ENCODE measurements at places on chromosomes 2 and 18.

DNA sequence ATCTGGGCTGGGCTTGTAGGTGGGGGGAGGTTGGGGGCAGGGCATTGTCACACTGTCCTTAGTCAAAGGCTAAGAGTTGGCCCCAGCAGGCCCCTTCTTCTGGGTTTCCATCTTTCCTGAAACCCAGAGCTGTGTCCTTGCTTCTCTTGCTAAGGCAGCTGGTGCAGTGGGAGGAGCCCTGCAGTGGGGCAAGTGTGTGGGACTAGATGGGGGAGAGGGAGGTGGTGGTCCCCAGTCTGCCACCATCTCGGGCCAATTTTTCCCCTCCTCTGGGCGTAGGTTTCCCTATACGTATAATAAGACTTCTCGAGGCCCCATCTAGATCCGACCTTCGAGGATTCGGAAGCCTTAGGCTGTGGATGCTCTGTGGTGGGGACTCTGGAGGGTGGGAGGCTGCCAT lies 3.5 kb downstream of the KCNF1 start:
- H3K27ac ChIP-seq, result no peak overlapping the region
- no peak for DNase-seq
- no peak overlapping the region for H3K4me3 ChIP-seq
- no peaks in the 10 kb centered on the region for H3K36me3 ChIP-seq
- H3K4me1 ChIP-seq, result peaks cover 10% of the 10 kb centered on the region

DNA sequence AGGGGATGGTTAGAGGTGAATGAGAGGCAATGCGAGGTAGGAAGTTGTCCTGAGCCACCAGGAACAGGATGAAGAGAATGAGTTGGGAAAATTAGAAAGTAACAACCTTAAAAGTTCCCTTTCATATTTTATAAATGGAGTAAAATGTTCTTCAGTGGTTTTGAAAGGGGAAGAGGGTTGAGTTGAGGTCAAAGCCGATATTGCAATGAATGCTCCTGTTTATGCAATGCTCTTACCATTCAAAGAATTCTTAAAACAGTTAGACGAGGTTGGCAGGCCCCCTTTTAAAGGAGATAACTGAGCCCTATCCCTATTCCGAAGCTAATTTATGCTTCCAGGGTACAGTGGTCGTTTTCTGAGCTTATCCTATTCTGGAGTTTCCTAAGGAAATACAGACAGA lies 2110.3 kb upstream of the CELF4 start:
- no peaks in the 10 kb centered on the region for H3K36me3 ChIP-seq
- no peaks in the 10 kb centered on the region for H3K4me1 ChIP-seq
- no peak overlapping the region for H3K4me3 ChIP-seq
- no peaks in the 10 kb centered on the region for H3K27me3 ChIP-seq
- no peak overlapping the region for H3K27ac ChIP-seq

DNA sequence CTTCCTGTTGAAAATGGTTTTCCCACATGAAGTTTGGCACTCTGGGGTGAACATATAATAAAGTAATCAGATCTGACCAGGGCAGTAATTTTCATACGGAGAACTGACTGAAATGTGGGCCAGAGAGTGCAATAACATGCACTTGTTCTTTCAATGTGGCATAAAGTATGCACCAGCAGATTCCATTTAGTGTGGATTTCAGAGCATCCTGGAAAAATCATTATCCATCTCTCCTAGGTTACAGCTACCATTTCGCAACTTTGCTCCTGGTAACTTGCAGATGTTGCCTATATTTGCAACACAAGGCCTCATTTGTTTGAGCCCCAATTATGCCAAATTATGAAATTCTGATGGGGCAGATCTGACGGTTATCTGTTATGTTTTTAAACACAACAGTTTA lies 55.4 kb downstream of the COLEC12 start:
- no peaks in the 10 kb centered on the region for H3K36me3 ChIP-seq
- DNase-seq, result no peak
- H3K27ac ChIP-seq, result no peak overlapping the region
- H3K27me3 ChIP-seq, result no peaks in the 10 kb centered on the region
- no peak overlapping the region for H3K4me3 ChIP-seq

GRCh38 chr2:215760557-215760956 lies 252.8 kb downstream of the MREG start:
- no peak overlapping the region for H3K4me3 ChIP-seq
- no peaks in the 10 kb centered on the region for H3K36me3 ChIP-seq
- no peak overlapping the region for H3K27ac ChIP-seq
- no peaks in the 10 kb centered on the region for H3K4me1 ChIP-seq
- no peak for DNase-seq

GRCh38 chr2:86519349-86519748 lies 43.9 kb downstream of the CHMP3 start:
- H3K36me3 ChIP-seq, result peaks cover 14% of the 10 kb centered on the region
- no peak overlapping the region for H3K27ac ChIP-seq
- H3K4me3 ChIP-seq, result no peak overlapping the region
- no peak for DNase-seq
- no peaks in the 10 kb centered on the region for H3K4me1 ChIP-seq
- H3K27me3 ChIP-seq, result no peaks in the 10 kb centered on the region

- H3K4me1 ChIP-seq, result peaks cover 12% of the 10 kb centered on the region
- peaks cover 60% of the 10 kb centered on the region for H3K27me3 ChIP-seq
- no peak overlapping the region for H3K27ac ChIP-seq
- no peaks in the 10 kb centered on the region for H3K36me3 ChIP-seq
These were observed 7.5 kb upstream of the DLX2 start for GRCh38 chr2:172109988-172110811.

DNA sequence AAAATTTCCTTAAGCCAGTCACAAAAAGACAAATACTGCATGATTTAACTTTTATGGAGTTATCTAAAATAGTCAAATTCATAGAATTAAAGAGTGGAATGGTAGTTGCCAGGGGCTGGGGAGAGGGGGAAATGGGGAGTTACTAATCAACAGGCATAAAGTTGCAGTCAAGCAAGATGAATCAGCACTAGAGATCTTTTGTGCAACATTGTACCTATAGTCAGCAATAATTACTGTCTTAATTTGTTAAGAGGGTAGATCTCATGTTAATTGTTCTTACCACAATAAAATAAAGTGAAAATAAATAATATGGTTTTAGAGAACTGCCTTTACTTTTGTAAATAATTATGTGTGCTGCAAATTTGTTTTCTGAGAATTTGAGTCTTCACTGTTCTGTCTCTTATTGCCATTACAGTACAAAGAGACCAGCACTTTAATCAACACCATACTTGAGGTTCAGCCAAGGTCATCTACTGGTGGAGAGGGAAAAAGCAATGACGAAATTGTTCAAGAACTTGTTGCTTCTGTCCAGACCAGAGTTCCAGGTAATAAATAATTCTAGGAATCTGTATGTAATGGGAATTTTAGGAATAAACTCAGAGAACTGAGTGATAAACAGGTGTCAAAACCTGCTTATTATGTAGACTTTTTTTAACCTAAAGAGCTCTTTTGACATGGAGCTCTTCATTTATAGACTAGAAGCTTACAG lies 75.5 kb downstream of the TRABD2A start:
- H3K27ac ChIP-seq, result no peak overlapping the region
- no peaks in the 10 kb centered on the region for H3K36me3 ChIP-seq
- H3K4me3 ChIP-seq, result no peak overlapping the region
- no peak for DNase-seq
- no peaks in the 10 kb centered on the region for H3K27me3 ChIP-seq
- peaks cover 3% of the 10 kb centered on the region for H3K4me1 ChIP-seq

GRCh38 chr2:69300650-69301049 lies 86.4 kb downstream of the GFPT1 start:
- no peak overlapping the region for H3K4me3 ChIP-seq
- DNase-seq, result no peak
- no peaks in the 10 kb centered on the region for H3K27me3 ChIP-seq
- H3K4me1 ChIP-seq, result peaks cover 8% of the 10 kb centered on the region
- no peaks in the 10 kb centered on the region for H3K36me3 ChIP-seq

DNA sequence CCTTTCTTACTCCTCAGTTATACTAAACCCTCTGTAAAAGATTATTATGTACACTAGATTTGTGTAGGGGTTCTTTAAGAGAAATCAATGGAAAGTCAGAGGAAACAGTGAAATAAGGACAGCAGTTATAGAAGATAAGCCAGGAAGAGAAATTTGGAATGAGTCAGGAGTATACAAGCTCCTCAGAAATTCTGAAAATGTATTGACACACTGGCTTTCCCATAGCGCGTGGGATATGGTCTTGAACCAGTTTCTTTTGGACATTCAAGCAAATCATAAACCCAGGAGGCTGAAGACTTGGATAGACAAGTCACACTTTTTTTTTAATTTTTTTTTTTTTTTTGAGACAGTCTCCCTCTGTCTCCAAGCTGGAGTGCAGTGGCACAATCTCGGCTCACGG lies 316.1 kb upstream of the MMADHC start:
- no peaks in the 10 kb centered on the region for H3K4me1 ChIP-seq
- H3K27me3 ChIP-seq, result no peaks in the 10 kb centered on the region
- no peak for DNase-seq

DNA sequence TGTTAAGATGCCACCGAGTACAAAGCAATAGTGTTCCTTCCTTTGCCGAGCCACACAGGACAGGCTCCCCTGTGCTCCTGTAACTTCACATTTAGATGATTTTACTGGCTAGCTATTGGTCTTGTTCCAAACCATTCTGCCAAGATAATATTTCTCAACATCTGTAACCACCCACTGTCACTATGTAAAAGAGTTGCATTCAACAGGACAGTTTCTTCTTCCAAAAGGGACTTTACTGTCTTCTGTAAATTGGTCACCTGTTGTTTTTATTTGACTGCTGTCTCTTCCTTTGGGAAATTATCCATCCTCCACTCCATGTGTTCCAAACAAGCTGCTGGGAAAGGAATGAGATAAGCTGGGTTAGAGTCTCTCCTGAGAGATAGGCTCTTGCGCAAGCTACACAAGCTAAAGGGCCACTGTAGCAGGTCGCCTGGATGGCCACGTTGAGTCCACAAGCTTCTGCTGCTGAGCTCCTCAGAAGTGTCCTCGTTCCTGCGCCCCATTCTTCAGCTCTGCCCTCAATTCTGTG lies 14.4 kb upstream of the BZW1 start:
- H3K36me3 ChIP-seq, result no peaks in the 10 kb centered on the region
- no peak overlapping the region for H3K27ac ChIP-seq
- H3K4me1 ChIP-seq, result peaks cover 14% of the 10 kb centered on the region
- H3K27me3 ChIP-seq, result no peaks in the 10 kb centered on the region
- no peak for DNase-seq
- no peak overlapping the region for H3K4me3 ChIP-seq

DNA sequence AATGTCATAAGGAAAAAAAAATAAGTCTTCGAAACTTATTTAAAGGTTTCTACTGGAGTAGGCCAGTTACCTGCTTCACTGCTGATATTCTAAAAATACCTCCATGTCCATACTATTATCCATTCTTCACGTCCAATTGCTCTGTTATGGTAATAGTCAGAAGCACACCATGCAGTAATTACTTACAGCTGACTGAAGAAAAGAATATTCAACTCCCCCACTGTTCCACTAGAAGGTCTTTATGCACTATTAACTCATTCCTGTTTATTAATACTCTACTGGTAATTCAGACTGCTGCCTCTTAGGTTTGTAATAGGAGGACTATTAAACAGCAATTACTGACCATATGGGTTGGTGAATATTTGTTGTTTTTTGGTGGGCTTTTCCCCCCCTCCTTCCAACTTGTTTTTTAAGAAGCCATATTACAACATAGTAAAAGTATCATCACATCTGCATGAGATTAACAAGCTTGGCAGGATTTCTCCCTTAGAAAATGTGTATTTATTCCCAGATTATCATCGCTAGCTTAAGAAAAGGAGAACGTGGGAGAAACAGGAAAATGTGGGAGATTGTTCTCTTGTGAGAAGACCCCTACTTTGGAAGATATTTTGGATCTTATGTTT lies 806.4 kb upstream of the FANCL start:
- H3K27me3 ChIP-seq, result no peaks in the 10 kb centered on the region
- no peak overlapping the region for H3K4me3 ChIP-seq
- no peak for DNase-seq
- H3K27ac ChIP-seq, result no peak overlapping the region
- H3K36me3 ChIP-seq, result no peaks in the 10 kb centered on the region

DNA sequence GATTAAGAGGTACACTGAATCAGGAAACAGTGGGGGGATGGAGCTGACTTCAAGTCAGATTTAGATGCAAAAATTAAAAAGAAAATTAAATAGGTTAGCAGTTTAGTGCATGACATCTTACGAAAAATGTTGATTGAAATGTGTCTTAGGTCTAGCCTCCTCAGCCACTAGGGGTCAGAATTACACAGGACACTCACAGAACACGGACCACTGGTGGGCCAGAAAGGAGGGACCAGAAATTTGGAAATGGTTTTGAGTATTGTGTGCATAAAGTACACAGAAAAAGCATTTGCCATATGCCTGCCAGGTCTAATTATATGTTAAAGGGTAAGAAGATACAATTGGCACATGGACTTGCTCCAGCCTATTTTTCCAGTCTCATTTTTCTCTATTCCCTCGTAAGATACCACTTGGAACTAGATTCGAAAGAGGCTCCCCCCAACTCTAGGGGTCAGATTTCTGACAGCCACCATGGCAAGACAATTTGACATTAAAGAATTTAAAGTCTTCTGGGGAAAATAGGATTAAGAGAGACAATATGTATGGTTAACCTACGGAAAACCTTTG lies 550.2 kb upstream of the SETBP1 start:
- H3K27ac ChIP-seq, result no peak overlapping the region
- peaks cover 3% of the 10 kb centered on the region for H3K4me1 ChIP-seq
- no peak overlapping the region for H3K4me3 ChIP-seq
- no peaks in the 10 kb centered on the region for H3K27me3 ChIP-seq

GRCh38 chr2:230866756-230867523 lies 2.2 kb downstream of the ITM2C start:
- H3K36me3 ChIP-seq, result no peaks in the 10 kb centered on the region
- peaks cover 13% of the 10 kb centered on the region for H3K27me3 ChIP-seq
- no peak for DNase-seq
- H3K27ac ChIP-seq, result no peak overlapping the region
- H3K4me3 ChIP-seq, result no peak overlapping the region
- peaks cover 40% of the 10 kb centered on the region for H3K4me1 ChIP-seq

GRCh38 chr2:67240507-67240906 lies 156.6 kb upstream of the ETAA1 start:
- H3K4me1 ChIP-seq, result no peaks in the 10 kb centered on the region
- no peaks in the 10 kb centered on the region for H3K36me3 ChIP-seq
- H3K27ac ChIP-seq, result no peak overlapping the region
- H3K4me3 ChIP-seq, result no peak overlapping the region

DNA sequence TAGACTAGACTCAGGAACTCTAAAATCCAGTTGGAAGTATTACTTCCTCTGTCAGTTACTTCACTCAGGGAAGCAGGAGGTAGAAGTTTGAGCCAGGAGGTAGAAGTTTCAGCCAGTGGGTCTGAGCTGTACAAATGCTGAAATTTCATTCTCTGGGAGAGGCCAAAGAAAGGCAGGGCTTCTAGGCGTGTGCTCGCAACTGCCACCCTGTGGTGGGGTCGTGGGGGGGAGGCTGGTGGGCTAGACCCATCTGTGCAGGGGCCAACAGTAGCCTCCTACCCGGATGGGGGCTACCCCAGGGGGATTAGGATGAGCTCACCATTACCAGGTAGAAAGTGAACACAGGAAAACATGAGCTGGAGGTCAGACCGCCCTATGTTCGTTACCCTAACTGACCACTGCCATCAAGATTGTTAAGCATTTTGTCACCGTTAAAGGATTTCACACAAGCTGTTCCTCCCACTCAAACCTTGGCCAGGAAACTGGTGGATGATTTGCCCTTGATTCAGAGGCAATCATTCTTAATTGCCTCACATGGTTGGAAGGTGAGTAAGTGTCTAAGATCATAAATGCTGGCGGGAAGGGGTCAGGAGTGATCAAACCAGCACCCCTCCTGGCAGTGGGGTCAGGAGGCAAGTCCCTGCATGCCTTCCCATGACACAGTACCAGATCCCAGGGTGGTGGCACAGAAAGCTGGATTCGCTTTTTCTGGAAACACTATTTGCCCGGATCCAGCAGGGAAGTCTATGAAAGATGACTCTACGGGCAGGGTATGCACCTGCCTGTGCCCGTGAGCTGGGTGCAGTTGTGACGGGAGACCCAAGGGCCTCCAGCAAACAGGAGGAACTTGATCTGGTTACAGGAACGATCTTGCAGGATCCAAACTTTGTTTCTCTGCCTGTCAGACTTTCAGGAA lies 5.2 kb upstream of the FHL2 start:
- H3K4me3 ChIP-seq, result no peak overlapping the region
- H3K4me1 ChIP-seq, result peaks cover 35% of the 10 kb centered on the region
- DNase-seq, result no peak

Measured in suprapubic skin (tissue), 4 donors.